NCI-H1436 (cell line): ENCODE measurements at places on chromosomes 2 and 18.
A peak's percentile ranks its signal among the peaks of the same experiment; 100 is the strongest.

DNA sequence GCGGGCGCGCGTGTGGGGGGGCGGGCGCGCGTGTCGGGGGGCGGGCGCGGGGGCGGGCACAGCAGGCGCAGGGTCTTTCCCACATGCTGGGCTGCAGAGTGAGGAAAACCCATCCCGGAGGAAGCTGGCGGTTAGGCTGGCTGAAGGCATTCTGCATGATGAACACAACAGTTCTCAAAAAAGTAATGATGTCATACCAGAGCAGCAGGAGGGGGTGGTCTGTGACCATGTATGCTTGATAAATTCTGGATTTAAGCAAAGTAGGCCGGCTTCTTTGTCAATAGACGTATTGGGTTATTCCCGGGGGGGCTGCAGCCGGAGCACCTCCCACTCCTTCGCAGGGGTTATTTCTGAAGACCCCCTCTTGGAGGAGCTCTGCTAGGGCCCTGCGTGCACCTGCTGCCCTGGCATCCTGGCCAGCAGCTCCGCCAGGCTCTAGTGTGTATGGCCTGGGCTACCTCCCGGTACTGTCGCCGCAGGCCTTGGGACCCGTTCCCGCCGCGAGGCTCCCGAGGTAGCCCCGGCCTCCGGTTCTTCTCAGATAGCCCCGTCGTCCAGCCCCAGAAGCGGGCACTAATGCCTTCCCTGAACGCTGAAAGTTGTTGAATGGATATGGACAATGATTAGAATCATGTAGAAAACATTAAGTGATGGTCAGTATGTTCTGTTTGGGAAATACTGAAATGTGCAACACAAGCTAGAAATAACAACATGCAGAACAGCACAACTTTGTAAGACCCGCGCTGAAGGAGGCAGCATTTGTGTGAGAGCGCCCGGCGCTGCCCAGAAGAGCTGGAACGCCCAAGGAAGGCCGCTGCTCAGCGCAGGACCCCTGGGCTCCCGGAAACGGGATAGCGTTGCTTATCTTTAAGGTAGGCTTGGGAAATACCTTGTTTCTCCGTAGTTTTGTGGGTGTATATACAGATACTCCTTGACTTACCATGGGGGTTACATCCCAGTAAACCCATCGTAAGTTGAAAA lies 101.4 kb upstream of the RAB6C start:
- no peak for DNase-seq

DNA sequence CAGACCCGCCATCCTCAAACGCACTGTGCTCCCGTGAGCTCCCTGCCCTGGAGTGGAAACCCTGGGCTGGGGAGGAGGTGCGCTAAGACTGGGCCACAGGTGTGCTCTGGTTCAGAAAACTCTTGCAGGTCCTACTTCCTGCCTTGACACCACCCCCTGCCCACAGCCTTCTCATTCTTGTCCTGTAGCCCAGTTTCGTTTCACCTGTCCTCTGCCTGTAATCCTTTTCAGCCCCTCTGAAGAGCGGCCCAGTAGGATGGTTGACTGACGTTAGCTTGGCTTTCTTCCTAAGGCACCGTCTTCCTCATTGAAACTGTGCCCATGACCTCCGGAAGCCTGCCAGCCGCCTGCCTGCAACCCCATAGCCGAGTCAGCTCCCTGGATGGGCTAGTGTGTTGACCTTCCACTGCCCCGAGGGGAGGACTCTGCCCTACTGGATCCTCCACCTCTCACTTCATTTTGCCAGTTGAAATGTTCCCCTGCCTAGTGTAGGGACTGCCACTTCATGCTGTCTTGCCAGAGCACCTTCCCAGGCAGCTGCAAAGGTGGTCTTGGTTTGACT lies 116.9 kb downstream of the AGAP1 start:
- DNase-seq: no peak

GRCh38 chr18:5973099-5973498 lies 77.8 kb upstream of the TMEM200C start:
- no peak for DNase-seq

DNA sequence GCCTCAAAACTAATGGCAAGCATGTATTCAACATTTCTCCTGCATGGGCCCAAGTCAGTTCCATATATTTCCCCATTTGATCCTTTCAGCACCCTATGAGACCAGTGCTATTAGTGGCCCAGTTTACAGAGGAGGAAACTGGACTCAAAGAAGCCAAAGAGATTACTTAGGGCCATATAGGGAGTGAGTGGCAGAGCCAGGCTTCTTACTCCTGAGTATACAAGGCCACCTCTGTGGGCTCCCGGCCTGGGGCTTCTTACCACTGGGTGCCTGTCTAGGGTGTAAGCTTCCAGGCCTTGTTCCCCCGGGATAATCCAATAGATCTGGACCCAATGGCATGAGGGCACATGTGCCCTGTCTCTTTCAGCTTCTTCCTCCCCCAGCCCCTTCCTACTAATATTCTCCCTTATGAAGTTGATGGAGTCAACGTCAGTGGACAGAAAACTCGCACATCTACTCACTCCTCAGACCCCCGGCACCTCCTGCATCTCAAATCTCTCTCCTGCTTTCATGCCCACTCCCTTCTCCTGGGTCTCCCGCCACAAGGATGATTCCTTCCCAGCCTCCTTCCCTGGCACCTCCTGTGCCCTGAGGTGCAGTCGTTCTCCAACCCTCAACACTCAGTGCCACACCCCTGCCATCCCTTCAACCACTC lies 222.6 kb downstream of the ANAPC1 start:
- DNase-seq: no peak

GRCh38 chr2:152473151-152473857 lies 138.3 kb downstream of the FMNL2 start:
- no peak for DNase-seq

- no peak for DNase-seq
Observed at GRCh38 chr2:9085353-9085752, 81.9 kb upstream of the MBOAT2 start.

DNA sequence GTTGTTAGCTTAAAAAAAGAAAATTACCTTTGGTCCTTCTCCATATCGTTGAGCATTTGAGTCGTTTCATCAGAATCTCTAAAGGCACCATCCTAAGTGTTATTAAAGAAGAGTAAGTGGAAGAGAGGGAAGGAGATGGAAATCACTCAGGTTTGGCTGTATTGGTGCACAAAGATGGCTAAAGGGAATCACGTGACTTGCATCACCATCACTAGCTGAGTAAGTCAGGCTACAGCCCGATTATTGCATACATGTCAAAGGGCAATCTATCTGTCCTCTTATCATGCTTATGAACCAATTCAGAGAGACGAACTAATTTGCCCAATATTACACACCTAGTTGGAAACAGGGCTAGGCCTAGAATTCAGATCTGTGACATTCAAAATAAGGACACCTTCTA lies 137.6 kb downstream of the CMPK2 start:
- no peak for DNase-seq

GRCh38 chr2:206075113-206075512 lies 10.9 kb downstream of the INO80D start:
- no peak for DNase-seq

DNA sequence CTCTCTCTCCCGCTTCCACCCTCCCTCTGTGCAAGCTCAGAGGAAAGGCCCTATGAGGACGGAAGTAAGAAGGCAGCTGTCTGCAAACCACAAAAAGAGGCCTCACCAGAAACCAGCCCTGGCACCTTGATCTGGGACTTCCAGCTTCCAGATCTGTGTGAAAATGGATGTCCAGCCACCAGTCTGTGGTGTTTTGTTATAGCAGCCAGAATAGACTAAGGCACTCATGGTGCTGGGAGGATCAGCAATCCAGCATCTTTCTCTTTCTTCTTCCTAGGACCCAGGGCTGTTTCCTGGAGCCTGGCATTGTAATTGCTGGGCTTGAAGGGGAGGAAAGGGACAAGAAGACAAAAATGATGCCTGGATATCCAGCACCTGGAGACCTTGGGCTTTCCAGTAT lies 122.5 kb downstream of the SOCS6 start:
- DNase-seq: no peak

DNA sequence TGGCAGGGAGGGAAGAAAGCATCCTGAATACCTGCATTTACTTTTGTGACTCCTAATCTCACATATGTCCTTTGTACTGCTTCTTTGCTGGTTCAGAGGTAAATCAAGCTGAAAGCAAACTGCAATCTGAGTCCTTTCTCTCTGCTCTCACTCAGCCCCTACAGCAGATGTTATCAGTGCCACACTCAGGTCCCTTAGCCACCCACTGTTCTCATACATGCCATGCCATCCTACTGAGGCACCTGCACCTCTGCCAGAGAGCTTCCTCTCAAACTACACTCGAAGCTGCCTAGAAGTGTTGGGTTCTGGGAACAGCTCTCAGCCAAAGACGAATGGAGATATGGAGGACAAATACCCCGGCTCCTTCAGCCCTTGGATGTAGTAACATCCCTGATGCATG lies 244.5 kb downstream of the TXNL1 start:
- DNase-seq: no peak

- peak; percentile 98 for DNase-seq
Observed at GRCh38 chr18:47930931-47931717, 665 bp upstream of the SMAD2 start.

DNA sequence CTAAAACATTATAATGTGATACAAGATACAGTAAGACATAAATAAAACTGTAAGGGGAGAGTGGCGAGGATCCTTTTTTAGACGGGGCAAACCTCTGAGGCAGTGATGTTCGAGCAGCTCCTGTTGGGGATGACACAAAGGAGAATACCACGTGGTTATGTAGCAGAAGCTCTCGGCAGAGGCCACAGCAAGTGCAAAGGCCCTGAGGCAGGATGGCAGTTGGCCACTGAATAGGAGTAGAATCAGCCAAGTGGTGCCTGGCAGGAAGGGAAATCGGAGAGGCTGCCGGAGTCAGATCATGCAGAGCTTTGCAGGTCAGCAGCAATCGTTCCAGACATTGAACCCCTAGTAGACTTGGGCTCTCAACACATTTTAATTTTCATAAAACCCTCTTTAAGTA lies 19.1 kb downstream of the NOSTRIN start:
- DNase-seq: no peak

- no peak for DNase-seq
Observed at GRCh38 chr2:57892920-57893319, 153.7 kb upstream of the VRK2 start.

GRCh38 chr18:59512025-59512755 lies 153.1 kb upstream of the LMAN1 start:
- no peak for DNase-seq

DNA sequence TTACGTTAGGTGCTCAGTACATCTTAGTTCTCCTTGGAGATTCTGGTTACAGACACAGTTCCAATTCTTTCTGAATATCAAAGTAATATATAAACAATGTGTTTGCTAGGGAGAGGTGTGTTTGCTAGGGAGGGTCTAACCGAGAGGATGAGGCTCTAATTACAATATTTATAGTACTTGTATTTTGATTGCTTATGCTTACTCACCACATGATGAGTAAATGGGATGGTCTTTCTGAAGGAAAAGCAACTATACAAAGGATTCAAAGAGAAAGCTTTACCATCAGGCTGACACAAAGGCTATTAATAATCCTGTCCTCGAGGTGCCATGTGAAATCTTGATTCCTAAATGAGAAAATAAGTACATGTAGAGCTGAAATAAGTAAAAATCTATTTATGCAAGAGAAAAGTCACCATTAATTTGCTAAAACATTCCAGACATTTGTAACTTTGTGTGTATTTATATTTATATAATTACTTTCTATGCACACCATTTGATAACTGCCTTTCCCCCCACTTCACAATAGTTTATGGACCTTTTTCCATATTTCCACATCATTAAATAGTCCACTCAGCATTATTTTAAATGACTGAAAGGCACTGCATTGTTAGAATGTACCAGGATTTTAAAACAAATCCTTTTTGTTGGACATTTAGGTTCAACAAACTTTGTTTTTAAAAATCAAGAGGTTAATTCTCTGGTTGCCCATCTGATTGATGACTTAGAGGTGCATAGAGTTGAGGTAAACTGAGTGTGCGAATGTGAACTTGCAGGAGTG lies 94.5 kb upstream of the FN1 start:
- DNase-seq: no peak

DNA sequence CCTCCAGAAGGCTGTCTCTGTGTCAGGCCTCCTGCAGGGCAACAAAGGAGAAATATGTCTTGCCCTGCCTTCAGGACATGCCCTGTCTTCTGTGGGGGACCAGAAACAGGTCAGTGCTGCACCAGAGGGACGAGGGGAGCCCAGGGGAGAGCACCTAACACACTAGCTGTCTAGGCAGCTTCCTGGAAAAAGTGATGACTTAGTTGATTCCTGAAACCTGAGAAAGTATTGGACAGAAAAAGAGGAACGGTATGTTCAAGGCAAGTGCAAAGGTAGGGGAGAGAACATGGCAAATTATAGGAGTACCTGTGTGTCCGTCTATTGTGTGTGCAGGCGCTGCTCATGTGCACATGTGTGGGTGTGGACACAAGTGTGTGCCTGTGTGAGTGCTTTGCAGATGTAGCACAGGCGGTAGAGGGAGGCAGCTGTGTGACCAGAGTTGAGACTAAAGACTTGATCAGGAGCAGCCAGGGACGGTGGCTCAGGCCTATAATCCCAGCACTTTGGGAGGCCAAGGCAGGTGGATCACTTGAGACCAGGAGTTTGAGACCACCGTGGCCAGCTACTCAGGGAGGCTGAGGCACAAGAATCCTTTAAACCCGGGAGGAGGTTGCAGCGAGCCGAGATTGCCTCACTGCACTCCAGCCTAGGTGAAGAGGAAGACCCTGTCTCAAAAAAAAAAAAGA lies 119.5 kb downstream of the GYPC start:
- DNase-seq: no peak

GRCh38 chr2:75194184-75194868 lies 5.0 kb downstream of the TACR1 start:
- no peak for DNase-seq

GRCh38 chr2:240990726-240991377 lies 7.6 kb upstream of the SNED1 start:
- no peak for DNase-seq
